ENCODE measurements at places on chromosomes 11 and 22.

DNA sequence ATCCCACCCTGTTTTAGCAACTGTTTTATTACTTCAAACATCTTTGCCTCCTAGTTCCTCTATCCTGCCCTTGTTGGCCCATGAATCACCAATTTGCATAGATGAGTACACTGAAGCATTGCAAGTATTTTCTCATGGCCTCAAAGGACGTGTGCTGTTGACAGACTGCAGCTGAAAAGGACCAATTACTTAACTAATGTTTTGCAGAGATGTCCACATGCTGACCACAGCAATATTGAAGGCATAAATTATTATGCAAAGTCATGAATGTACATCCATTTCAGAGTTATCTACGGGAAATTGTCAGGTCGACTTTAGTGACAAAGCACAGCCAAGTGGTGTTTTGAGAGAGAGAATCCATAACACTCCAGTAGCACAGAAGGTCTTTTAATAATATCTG lies 64.8 kb downstream of the CADM1 start:
- DNase-seq, result no peak

DNA sequence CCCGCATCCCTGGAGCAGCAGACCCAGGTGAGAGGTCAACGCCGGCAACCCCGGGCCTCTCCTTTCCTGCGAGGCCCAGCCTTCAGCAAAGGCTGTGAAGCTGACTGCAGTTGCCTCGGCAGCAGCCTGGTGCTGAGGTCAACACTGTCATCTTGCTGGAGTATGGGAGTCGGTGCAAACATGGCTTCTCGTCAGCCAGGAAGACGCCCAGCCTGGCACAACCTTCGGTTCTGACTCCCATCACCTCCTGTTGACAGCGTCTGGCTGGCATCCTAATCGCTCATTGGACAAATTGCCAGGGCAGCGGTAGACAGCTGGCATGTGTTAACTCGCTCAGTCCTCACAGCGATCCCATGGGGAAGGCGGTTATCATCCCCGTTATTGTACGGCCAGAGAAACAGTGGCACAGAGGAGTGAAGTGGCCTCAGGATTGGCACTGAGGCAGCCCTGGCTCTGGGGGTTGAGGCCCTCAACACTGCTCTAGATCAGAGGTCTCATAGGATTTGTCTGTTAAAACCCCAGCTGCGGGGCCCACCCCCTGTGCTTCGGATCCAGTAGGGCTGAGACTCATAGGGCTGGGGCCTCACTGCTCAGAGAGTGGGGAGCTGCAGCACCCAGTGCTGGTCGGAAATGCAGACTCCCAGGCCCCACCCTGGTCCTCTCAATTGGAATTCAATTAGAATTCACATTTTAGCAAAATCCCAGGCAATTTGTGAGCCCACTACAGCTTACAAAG lies 39.3 kb upstream of the TP53I11 start:
- DNase-seq, result no peak

DNA sequence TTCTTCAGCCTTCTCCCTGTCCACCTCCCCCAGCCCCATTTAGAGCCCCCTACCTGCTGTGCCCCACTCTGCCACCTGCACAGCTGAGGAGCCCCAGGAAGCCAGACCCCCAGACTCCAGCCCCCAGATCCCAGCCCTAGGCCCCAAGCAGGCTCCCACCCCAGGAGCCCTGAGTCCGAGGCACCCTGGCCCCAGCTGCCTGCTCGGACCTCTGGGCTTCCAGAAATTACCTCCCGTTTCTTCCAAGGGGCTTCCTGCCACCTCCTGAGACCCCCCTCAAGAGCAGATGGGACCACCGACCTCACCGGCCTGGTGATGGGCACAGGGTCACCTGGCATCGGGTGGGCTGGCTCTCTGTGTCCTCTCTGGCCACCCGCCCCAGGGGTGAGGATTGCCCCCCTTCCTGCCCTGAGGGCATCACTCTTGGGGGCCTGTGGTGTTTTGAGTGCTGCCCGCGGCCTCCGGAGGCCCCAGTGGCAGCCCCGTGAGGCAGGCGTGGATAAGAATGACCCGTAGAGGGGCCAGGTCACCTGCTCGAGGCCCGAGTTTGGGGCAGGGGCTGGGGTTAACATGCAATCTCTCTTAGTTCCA lies 18.3 kb upstream of the TALDO1 start:
- no peak for DNase-seq

DNA sequence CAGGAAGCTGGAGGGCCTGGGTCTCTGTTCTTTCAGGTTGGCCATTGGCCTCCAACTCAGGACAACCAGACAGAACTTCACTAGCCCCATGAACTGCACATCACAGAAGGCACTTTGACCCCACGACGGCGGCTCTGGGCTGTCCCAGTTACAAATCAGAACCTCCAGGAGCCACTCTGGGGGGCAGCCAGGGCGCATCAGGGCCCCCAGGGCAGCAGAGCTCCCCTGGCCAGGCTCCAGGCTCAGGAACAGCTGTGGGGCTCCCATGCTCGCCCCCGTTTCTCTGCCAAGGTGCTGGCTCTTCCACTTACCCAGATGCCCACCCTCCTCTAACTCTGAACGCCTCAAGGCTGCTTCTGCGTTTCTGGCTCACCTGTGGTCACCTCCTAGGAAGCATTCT lies 25.5 kb downstream of the TOLLIP start:
- DNase-seq, result no peak

DNA sequence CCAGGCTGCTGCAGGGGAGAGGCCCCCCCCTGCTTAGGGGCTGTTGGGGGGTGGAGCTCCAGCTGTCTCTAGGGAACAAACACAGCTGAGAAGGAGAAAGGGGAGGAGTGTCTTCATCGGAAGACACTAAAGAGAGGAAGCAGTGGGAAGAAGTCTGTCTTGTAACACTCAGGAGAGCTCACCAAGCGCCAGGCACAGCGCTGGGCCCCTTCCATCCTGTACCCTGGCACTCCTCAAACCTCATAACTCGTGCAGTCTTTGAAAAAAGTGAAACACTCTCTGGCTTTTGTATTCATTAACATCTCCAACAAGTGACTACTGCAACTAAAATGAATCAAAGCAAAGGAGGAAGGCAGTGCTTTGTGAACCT lies 67.4 kb upstream of the PRDM11 start:
- DNase-seq, result no peak

- no peak for DNase-seq
Measured at GRCh38 chr11:8671651-8672062, 10.8 kb downstream of the TRIM66 start.

- peak; percentile 71 for DNase-seq
Measured at GRCh38 chr22:30291058-30291892, 2.0 kb upstream of the CASTOR1 start.

GRCh38 chr22:32175683-32176644 lies 16.9 kb upstream of the C22orf42 start:
- DNase-seq, result no peak

All from right forelimb (tissue), 1 donor.